NCI-H1417 treated with DMSO at 0.1 percent for 48 hours (cell line): ENCODE measurements at places on chromosomes 12 and 14.

- no peak for DNase-seq
These were observed 25.7 kb downstream of the DHX37 start for GRCh38 chr12:124963211-124963610.

- DNase-seq, result no peak
These were observed 133.0 kb downstream of the PAWR start for GRCh38 chr12:79557690-79558315.

DNA sequence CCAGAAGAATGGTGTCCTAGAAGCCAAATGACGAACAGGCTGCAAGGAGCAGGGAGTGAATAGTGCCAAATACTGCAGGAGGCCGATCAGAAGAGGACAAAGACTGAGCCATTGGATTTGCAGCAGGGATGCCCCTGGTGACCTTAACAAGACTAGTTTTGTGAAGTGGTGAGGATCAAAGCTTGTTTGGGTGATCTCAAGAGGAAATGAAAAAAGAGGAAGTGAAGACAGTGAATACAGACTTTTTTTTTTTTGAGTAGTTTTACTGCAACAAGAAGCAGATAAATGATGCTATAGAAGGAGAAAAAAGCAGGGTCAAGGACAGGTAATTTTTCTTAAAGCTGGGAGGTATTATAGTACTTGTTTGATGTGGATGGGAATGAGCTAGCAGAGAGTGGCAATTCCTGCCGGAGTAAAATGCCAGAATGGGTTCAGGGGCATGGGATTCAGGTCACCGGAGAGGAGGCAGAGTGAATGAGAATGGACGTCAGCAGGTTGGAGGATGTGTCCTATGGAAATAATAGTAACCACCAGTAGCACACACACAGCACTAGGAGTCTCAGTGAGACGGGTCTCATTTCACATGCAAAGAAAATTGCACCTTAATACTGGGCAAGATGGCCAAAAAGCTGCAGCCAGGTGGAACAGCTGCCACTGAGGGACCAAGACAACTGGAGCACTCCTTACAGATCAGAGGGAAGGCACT is 345.8 kb upstream of the CCDC196 start:
- no peak for DNase-seq

GRCh38 chr12:22938323-22938722 is 313.4 kb downstream of the ETNK1 start:
- no peak for DNase-seq

DNA sequence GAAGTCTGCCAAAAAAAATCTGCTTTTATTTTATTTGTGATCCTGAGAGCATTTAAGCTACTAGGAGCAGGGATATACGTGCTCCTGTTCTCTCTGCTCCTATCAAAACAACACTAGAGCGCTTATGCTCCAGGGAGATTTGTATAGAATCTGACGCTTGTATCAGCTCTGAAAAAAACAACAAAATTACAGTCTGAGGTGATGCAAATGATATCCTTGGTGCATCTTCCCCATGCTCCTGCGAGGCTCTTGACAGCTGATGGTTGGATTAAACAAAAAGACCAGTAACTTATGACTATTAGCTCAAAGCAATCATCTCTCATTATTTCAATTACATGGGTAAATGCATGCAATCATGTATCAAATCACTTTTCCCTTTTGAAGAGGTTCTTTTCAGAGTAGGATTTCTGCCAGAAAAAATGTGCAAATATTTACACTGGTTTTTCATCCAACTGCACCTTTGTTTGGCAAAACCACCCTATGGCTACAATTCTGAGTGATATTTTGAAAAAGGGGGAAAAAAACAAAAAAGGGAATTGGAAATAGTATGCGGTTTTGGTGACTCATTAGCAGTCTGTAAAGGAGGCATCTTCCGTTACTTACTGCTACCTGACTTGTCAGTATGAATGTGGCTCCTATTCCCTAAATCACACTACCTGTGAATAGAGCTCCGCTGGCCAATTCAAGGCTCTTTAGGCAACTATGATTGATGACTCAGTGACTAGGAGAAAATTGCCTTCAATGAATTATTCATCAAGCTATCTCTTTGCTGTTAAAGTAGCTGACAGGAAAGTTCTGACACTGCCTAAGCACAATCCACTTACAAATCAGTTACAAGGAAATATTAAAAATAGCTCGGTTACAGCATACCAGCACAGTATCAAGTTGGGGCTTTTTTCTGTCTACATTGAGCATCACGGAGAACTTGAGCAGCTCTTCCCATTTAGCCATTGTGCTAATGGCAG is 450.0 kb downstream of the FOXG1 start:
- peak; percentile 100 for DNase-seq
